ENCODE measurements at places on chromosomes 2 and 18.

DNA sequence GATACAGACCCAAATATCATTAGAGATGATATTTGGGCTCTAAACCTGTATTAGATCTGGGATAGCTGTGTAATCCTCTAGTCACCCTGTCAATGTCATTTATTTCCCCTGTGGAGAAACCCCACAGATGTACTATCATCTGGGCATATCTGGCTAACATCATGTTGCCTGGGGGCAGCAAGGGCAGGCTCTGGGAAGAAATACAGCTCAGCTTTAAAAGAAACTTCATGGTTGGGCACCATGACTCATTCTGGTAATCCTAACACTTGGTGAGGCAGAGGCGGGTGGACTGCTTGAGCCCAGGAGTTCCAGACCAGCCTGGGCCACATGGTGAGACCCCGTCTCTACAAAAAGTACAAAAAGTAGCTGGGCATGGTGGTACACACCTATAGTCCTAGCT lies 282.5 kb downstream of the SLC8A1 start:
- no peak for DNase-seq

DNA sequence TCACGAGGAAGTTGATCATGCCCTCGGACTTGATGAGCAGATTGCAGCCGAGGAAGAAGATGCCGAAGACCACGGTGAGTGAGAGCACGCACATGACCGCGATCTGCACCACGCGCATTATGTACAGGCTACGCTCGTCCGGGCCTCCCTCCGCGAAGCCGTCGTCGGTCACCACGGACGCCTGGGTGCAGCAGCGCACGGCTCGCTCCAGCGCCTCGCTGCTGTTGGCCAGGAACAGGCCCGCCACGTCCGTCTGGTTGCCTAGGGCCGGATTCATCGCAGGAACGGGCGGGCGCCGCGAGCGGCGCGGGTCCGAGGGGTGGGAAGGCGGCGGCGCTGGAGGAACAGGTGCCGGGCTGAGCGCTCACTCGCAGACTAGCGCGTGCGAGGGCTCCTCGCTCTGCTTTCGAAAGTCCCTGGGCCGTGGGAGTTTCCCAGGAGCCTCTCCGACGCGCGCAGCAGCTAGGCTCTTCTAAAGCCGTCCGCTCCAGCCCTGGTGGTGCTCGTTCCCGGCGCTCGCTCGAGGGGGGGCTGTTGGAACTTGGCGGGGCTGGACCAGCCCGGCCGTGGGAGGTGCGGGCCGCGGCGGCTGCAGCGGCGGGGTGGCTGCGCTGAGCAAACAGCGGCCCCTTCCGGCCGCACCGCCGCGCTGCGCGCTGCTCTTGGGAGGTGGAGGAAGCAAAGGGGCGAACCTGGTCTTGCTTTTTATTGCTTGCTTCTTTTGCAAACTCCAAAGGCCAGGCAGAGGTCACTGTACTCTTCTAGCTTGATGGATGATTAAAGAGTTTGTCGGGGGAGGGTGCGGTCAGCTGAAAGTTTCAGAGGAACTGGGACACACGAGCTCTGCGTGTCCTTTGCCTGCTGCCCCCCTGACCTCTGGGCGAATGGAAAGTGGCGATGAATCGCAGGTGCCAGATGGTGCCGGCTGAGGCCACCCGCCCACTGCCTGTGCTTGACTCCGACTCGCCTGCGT lies at the start of gene RPRM:
Gene RPRM, minus strand, starts transcription at position 474 of the 973 bp plus-strand sequence. Its CDS starts 197 bp downstream, at position 277.
- peak; percentile 27 for DNase-seq

GRCh38 chr2:43285987-43286386 lies 59.6 kb upstream of the ZFP36L2 start:
- DNase-seq: no peak

- DNase-seq: no peak
Observed at GRCh38 chr2:146927080-146927711, 917.6 kb upstream of the ACVR2A start.

GRCh38 chr2:122423934-122424333 lies 668.5 kb downstream of the TSN start:
- DNase-seq: no peak

GRCh38 chr2:151670346-151670745 lies 63.9 kb downstream of the NEB start:
- no peak for DNase-seq

DNA sequence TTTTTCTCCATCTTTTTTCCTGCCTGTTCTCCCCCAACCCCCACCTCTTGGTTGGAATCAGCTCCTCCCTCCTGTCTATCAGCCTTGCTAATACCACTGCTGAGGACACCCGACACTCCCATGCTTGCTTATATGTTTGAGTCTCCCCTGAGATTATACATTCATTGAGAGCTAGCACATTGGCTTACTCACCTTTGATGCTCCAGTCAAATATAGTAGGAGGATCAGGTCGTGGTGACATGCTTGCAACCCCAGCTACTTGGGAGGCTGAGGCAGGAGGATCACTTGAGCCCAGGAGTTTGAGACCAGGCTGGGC lies 91.5 kb upstream of the CCBE1 start:
- DNase-seq: no peak

- DNase-seq: no peak
Observed at GRCh38 chr18:62458868-62459716, 63.7 kb upstream of the ZCCHC2 start.

DNA sequence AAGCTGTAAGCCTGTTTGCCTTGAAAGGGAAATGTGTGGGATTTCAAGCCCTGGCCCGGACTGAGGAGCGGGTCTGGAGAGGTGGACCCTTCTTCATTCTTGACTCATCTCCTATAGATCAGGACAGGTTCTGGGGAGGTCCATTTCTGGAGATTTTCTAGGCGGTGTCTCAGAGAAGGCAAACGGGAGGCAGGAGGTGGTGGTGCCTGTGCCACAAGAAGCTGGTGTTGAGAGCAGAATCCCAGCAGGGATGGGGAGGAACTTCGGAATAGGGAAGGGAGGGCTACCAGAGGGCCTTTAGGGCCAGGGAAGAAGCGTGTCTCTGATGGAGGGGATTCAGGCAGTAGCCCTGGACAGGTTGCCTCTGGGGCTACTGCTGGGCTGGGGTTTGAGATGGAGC lies 93.0 kb downstream of the CTIF start:
- no peak for DNase-seq

- no peak for DNase-seq
Observed at GRCh38 chr2:40370007-40370395, 81.9 kb downstream of the SLC8A1 start.

DNA sequence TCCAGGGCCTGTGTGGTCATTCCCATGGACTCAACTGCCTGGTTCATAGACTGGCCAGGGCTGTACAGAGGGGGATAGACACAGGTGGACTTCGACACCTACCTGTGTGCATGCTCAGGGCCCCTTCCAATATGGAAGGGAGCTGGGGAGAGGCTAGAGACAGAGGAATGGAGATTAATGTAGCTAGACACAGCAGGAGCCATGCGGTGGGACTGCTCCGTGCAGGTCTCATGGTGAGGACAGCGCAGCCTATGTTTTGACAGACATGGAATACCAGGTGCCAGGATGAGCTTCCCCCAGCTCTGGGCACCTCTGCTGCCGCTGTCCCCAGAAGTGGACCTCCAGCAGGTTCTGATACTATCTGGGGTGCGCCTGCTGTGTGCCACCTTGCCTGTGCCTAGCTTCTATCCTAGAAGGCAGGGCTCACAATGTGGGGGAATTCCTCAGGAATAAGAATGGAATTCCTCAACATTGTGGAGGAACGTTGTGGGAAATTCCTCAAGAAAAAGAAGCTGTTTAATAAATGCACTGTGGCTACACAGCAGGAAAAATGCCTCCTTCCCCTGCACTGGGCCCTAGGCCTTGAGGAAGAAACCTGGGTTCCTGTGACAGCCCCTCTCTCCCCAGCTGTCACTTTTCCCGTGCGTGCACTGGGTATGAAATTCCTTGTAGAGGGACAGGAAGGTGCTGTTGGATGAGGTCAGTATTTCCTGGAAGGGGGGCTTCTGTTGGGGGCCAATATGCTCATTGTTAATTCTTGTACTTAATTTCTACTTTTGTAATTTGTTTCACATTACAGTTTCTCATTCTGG lies 7.3 kb downstream of the IL1R1 start:
- DNase-seq: no peak

DNA sequence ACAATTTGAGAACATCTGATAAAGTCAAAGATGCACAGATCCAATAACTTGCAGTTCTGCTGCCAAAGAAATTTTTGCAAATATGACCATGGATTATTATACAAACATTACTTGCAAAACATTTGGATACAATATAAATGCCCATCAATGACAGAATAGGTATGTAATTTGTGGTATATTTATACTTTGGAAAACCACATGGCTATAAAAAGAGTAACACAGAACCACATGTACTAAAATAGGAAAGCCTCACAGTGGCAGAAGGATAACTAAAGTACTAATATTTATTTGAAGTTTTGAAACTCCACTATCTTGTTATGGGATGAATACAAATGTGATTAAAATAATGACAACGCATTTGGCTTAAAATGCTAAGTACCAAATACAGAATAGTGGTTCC lies 51.8 kb upstream of the DNAJC10 start:
- DNase-seq: no peak

DNA sequence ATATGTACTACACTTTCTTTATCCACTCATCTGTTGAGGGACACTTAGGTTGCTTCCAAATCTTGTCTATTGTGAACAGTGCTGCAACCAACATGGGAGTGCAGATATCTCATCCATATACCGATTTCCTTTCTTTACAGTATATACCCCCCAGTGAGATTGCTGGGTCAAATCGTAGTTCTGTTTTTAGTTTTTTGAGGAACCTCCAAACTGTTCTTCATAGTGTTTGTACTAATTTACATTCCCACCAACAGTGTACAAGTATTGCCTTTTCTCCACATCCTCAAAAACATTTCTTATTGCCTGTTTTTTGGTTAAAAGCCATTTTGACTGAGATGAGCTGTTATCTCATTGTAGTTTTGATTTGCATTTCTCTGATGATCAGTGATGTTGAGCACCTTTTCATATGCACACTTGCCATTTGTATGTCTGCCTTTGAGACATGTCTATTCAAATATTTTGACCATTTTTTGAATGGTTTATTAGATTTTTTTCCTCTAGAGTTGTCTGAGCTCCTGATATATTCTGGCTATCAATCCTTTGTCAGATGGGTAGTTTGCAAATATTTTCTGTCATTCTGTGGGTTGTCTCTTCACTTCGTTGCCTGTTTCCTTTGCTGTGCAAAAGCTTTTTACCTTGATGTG lies 12.2 kb downstream of the PLEK start:
- DNase-seq: no peak

- DNase-seq: no peak
Observed at GRCh38 chr2:100237770-100238169, 84.5 kb downstream of the LONRF2 start.

DNA sequence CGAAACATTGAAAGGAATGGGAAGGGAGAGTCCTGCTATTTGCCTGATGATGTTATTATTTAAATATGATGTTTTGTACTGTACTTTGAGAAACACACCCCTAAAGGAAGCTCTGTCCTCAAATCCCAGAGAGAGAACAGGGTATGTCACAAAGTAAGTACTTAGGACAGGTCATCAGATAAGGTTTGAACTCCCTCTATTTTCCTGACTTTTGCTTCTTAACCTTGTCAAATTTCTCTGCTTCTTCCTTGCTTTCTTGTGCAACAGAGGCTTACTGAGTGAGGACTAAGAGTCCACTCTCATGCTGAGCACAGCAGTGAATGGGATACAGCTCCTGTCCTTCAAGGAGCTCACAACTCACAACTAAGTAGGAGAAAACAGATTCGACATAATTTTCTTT lies 3.7 kb downstream of the DGUOK start:
- DNase-seq: no peak

- no peak for DNase-seq
Observed at GRCh38 chr18:25237571-25238267, 114.2 kb downstream of the ZNF521 start.

DNA sequence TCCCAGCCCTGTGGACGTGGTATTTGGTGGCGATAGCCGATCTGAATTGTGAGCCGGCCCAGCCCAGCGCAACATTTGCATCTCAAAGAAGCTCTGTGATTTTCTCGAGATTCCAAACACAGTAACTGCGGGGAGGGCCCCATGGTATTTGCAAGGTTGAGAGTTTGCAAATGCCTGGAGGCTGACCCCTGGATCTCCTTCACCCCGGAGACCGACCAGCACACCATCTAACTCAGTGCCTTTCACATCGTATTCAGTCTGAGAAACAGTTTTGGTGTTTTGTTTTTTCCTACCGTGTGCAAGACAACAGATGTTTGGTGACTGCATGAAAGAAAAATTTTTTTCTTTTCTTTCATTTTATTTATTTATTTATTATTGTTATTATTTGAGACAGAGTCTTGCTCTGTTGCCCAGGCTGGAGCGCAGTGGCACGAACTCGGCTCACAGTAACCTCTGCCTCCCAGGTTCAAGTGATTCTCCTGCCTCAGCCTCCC lies 40.3 kb downstream of the MYCN start:
- no peak for DNase-seq

DNA sequence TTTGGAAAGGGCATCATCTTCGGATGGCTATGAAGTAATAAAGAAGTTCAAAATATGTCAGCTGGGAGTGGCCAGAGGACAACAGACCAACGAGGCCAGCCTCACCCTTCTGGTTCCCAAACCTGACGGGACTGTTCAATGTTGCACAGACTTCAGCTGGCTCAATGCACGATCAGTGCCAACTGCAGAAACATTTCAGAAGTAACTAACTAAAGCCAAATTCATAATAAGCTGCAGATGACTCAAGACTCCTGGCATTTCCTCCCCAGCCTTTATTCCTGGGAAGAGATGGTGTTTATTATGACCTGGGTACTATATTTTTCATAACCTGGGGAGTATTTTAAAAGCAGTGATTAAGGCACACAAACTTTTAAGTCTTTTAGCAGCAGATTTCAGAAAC lies 3.8 kb upstream of the ATP6V1C2 start:
- DNase-seq: no peak

DNA sequence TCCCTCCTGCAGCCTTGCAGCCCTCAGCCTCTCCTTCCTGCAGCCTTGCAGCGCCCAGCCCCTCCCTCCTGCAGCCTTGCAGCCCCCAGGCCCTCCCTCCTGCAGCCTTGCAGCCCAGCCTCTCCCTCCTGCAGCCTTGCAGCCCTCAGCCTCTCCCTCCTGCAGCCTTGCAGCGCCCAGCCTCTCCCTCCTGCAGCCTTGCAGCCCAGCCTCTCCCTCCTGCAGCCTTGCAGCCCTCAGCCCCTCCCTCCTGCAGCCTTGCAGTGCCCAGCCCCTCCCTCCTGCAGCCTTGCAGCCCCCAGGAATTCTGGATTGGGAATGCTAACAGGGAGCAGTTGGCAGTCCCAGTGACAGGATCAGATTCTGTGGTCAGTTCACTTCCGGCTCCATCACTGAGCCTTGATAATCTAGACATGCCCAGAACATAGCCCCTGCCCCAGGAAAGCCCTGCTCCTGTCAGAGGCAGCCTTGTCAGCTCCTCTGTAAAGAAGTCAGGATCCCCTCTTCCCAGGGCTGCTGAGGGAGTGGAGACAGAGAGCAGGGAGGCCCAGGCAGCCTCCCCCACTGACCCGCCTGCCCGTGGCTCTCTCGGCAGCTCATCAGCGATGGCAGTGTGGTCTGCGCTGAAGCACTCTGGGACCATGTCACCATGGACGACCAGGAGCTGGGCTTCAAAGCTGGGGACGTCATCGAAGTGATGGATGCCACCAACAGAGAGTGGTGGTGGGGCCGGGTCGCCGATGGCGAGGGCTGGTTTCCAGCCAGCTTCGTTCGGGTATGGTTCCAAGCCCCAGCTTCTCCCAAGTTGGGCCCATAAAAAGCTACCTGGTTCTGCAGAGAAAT lies 54.8 kb downstream of the FAM168B start:
- no peak for DNase-seq
